Posterior vena cava (tissue), 2 donors: ENCODE measurements at places on chromosomes 5 and 9. TPM values are rescaled to one million over a fixed set of nuclear protein-coding genes. Genes with fewer than 3 reads are reported as not detected.

DNA sequence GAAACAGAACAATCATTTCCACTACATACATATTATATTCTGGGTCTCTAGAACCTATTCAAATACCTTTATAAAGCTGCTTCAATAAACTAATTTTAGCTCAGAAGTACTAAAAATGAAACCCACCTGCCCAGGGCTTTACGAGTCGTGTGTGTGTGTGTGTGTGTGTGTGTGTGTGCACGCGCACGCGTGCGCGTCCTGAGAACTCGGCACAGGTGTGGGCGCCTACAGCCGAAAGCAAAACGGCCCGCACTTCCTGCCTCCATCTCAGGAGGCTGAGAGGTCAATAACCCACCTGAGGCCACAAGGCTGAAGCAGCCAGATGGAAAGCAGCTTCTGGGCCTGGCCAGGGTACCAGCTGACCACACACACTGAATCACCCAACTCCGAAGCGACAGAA is 3.0 kb downstream of the CLPTM1L start:
- DNase-seq: no peak

ESM1 gene
- 0.19 TPM for total RNA-seq

GPR151 gene
- not detected for total RNA-seq

GADD45G gene
- total RNA-seq: 9.2 TPM

- no peak for DNase-seq
Observed at GRCh38 chr9:126450668-126451205, 124.1 kb downstream of the MVB12B start.

- no peak for DNase-seq
Observed at GRCh38 chr5:133429046-133429445, 183.3 kb downstream of the FSTL4 start.

- no peak for DNase-seq
Observed at GRCh38 chr9:118414676-118415075, 710.5 kb downstream of the TLR4 start.

DNA sequence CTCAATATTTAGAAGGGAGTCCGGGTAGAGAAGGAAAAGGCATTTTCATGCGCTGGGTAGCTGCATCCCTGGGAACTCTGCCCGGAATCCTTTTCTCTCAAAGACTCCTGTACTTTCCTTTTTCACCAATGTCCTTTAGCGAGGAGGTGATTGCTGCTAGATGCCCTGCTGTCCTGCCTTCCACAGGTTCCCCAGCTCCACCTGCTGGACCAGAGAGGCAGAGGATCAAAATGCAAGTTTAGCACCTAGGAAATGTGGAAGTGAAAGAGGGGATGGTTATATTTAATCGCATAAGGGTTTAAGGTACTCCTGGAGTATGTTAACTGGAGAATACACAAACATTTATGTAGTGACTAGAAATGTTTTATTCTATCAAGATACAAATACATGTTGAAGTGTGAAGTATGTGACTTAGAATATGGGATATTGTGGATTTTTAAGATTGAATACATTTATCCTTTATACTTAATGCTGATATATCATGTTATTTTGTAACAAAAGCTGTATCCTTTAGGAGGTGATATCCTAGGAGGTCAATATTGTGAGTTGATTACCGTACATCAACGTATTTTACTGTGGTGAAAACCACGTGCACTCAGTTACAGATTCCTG is 145.7 kb downstream of the ARHGAP26 start:
- no peak for DNase-seq

- no peak for DNase-seq
Observed at GRCh38 chr9:92977279-92977678, 30.0 kb downstream of the FGD3 start.

AP3B1 gene
- total RNA-seq: 44.4 TPM

- DNase-seq: no peak
Observed at GRCh38 chr5:135711911-135712310, 122.6 kb upstream of the SLC25A48 start.

- no peak for DNase-seq
Observed at GRCh38 chr9:132114102-132114707, 34.5 kb upstream of the MED27 start.

DNA sequence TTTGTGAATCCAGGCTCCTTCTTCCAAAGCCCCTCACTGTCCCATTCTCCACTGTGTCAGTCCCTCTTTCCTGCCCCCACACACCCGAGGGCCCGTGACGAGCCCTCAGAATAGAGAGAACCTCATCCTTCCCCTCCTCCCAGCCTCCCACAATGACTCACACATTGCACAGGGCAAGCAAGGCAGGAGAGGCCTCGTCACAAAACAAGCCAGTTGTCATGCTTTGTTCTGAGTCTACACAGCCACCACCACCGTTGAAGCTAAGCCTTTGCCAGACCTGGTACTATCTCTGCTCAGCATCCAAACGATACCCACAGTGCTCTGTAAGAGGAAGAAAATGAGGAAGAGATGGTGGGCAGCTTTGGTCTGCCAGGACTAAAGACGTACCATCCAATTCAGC is 142.2 kb upstream of the ZNF366 start:
- no peak for DNase-seq
